Omental fat pad (tissue), 4 donors: ENCODE measurements at places on chromosomes 4 and X.

DNA sequence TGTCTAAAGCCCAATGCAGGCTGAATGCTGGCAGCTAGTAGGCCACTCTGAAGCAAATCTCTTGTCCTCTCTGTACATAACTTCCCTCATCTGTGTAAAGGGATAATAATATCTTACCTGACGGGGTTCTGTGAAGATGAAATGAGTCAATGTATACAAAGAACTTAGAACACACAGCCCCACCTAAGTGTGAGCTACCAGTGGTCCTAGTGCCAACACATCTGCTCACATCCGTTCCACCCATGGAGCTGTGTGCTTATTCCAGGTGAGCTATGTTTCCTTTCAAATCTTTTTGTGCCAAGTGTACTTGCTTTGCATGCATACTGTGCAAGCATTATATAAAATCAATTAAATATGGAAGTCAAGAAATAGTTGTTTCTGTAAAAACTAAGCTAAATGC, 116.4 kb downstream of the TSPAN5 start:
- DNase-seq = no peak

DNA sequence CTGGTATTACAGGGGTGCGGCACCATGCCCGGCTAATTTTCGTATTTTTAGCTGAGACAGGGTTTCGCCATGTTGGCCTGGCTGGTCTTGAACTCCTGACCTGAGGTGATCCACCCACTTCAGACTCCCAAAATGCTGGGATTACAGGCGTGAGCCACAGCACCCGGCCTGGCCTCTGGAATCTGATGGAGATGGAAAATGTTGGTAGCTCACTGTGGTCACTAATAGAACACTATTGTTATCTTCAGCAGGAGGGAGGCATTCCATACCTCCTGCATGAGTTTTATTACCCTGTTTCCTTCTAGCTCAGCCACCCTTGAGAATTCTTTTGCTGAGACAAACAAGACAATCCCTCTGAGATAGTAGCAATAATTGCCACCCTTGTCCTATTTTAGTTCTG, 105.0 kb downstream of the SHROOM3 start:
- DNase-seq = no peak

- DNase-seq = no peak
Measured at GRCh38 chr4:63757929-63758328, 651.3 kb downstream of the TECRL start.

DNA sequence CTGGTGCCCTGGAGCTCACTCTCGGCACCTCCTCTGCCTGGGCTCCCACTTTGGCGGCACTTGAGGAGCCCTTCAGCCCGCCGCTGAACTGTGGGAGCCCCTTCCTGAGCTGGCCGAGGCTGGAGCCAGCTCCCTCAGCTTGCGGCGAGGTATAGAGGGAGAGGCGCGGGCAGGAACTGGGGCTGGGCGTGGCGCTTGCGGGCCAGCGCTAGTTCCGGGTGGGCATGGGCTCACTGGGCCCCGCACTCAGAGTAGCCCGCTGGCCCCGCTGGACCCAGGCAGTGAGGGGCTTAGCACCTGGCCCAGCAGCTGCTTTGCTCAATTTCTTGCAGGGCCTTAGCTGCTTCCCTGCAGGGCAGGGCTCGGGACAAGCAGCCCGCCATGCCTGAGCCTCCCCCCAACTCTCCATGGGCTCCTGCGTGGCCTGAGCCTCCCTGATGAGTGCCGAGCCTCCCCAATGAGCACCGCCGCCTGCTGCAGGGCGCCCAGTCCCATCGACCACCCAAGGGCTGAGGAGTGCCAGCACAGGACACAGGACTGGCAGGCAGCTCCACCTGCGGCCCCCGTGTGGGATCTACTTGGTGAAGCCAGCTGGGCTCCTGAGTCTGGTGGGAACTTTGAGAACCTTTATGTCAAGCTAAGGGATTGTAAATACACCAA, 26.7 kb upstream of the FAM90A26 start:
- no peak for DNase-seq

DNA sequence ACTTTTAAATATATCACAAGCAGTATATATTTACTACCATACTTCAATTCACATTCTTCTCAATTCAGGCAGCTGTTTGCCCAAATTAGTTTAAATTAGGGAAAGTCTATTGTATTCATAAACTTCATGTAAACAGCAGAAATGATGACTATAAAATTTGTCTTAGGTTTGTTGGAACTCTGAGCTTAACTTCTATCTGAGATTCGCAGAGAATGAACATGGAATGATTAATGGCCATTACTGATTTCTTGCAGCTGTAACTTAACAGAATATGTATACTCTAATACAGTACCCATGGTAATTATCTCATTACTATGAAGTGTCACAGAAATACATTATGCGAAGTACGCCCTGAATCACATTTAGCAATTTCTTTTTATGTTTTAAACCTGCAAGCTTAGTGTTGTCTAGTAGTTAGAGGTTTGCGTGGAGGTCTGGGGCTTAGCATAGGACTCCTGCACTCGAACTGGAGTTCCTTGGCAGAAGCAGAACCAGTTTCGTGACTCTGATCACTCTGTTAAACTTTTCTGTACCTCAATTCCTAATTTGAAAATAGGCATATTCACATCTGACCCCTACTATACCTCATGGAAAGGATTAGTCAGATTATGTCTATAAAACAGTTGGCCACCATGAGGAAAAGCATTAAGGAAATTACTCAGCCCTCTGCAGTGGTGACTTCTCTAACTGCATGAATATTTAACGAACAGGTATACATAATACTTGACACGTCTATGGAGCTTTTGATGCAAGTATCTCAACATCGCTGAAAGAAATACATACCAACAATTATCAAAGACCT, 243.2 kb downstream of the MGST2 start:
- DNase-seq = no peak

DNA sequence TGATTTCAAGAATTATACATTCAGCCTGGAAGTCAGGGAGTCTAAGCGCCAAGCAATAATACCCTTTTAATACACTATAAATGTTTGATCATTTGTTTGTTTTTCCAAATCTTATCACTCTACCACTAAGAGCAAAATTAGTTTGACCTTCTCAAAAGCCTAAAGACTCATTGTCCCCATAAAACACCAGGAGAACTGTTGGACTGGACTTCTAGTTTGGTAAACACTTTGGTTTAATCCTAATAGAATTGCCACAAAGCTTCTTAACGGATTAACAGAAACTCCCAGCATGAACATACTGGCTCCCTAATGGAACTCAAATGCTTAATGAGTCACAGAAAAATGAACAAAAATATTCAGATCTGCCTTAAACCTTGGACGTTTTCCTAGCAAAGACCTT, 34.9 kb downstream of the SYTL5 start:
- DNase-seq = no peak

- DNase-seq = no peak
Measured at GRCh38 chrX:48683411-48683982, at the start of gene WAS. Gene WAS (plus strand): TSS chrX:48683799. CDS start chrX:48683854, 55 bp downstream.

GRCh38 chrX:34197946-34198345, 65.8 kb upstream of the FAM47A start:
- DNase-seq = no peak

DNA sequence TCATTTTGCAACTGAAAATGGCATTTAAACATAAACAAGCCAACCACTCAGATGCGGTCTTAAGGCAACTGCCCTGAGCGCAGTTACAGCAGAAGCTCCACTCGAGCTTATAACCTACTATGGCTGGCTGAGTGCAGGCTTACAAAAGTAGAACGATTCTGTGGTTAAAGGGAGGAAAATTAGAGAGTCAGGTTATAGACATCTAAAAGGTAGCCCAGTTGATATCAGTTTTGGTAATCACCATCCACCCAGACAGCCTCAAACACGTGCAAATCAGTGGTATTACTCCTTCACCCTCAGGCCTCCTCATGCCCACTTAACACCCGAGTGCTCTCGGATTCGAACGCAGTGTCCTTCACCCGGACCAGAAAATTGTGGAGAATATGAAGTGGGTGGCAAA, 3.1 kb downstream of the LEF1 start:
- DNase-seq = no peak

GRCh38 chrX:123833387-123833786, 26.5 kb upstream of the XIAP start:
- DNase-seq = no peak

- DNase-seq = peak; percentile 73
Measured at GRCh38 chr4:139988863-139989765, 164.9 kb downstream of the MAML3 start.

GRCh38 chr4:78659264-78659663, 107.7 kb downstream of the ANXA3 start:
- DNase-seq = no peak

DNA sequence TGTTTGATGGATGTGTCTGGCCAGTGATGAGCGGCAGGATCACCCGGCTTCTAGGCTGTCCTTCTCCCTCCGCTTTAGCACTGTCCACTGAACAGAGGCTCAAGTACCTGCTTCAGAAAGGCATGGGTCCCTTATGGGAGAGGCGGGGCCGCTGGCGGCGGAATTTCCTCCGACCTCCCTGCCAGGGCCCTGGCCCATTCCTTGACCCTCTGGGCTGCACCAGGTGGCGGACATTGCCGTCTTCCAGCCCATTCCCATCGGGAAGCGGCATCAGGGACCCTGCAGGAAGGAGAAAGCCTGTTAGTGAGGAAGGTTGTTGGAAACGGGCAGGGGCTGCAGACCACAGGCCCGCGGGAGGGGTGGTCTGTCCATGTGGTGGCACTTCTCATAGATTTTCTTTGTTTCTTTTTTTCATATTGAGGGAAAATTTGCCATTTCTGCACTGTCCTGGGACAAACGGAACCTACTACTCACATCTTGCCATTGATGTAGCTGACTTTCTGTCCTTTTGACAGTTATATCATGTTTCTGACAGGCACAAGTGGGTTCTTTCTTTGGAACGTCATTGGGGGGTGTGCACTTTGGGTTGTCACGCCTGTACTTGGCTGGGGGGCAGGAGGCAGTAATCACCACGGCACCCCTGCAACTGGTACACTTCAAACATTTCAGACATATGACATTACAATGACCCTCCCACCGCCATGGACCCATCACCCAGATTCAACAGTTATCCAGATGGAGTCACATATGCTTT, 6.1 kb downstream of the APLN start:
- no peak for DNase-seq

GRCh38 chr4:54067166-54067565, 2.8 kb upstream of the CHIC2 start:
- DNase-seq = no peak

DNA sequence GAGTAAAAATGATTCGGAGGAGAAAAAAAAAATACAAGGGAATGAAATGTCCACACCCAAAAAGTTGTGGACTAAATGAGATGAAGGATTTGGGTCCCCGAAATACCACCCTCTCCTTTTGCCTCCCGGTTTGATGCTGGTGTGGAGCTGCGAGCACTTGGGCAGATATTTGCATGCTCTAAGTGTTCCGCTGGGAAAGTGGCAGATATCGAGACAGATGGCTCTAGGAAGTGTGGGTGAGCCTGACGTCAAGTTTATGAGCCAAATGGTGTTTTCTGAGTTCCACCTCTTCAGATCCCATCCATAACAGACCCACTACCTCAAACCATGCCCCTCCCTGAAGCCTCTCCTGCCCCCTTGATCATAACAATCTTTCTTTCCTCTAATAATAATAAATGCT, 228.6 kb downstream of the QDPR start:
- DNase-seq = no peak

- DNase-seq = no peak
Measured at GRCh38 chr4:83113429-83113786, 1.1 kb downstream of the PLAC8 start.

DNA sequence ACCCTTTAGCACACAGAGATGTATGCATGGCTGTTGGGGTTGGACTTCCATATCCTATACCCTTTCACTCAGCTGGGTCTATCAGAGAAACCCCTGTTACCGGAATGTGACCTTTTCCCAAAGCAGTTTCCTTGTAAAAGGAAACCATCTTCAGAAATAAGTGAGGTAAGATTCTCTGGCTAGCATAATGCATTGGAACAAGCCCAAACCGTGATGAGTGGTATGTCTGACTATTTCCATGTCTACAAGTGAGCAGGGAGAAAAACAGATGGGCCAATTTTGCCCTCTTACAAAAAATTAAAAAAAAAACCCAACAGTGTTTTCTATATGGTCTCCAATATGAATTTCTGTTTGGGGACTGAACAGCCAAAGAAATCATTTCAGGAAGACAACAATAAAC, 283.9 kb downstream of the SMARCA1 start:
- DNase-seq = no peak

- no peak for DNase-seq
Measured at GRCh38 chrX:133437356-133437755, 22.1 kb upstream of the GPC4 start.

DNA sequence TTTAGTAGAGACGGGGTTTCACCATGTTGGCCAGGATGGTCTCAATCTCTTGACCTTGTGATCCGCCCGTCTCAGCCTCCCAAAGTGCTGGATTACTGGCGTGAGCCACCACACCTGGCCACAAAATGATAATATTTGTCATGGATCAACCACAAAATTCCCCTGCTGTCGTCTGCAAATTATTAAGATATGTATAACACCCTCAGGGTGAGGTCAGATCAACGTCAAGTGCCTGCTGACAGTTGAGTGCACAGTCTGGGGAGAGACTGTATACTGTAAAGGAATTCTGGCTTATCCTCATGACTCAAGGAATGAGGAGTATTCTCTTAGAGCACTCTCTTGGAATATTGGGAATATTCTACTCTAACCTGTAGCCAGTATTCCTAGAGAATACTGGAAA, 11.2 kb downstream of the EPGN start:
- DNase-seq = no peak

- DNase-seq = no peak
Measured at GRCh38 chr4:86939729-86940575, 5.1 kb downstream of the AFF1 start.

DNA sequence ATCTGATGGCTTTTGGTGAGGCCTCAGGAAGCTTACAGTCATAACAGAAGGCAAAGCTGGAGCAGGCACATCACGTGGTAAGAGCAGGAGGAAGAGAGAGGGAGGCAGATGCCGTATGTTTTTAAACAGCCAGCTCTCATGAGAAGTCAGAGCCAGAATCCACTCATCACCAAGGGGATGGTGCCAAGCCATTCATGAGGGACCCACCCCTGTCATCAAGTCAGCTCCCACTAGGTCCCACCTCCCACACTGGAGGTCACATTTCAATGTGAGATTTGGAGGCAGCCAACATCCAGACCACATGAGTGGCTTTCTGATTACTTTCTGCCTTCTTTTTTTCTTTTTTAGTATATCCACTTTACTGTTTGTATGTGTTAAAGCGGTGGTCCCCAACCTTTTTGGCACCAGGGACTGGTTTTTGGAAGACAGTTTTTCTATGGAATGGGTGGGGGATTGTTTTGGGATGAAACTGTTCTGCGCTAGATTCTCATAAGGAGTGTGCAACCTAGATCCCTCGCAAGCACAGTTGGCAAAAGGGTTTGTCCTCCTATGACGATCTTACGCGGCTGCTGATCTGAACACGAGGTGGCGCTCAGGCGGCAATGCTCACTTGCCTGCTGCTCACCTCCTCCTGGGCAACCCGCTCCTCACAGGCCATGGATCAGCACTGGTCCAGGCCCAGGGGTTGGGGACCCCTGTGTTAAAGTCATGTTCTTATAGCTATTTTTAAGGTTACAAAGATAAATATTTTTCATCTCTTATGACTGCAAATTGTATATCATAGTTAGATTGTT, 61.7 kb downstream of the SLIT2 start:
- no peak for DNase-seq

DNA sequence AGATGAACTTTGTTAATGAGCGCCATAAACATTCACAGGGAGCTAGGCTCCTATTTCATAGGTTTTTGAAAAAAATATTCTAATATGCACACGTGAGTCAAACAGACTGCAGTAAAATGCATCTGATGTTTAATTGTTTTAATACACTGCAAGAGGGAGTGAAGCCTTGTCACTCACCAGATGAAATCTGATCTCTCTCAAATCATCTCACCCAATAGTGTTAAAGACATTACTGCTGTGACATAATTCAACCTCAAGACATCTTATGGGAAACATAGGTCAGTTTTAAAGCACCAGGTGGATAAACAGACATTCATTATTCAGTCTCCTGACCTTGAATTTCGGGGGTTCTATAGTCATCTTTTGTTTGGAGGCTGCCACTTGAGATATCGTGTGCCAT, 148.3 kb downstream of the MAML3 start:
- DNase-seq = no peak
